NCI-H446 treated with DMSO at 0.1 percent for 48 hours (cell line): ENCODE measurements at places on chromosomes 12 and 14.
A peak's percentile ranks its signal among the peaks of the same experiment; 100 is the strongest.

DNA sequence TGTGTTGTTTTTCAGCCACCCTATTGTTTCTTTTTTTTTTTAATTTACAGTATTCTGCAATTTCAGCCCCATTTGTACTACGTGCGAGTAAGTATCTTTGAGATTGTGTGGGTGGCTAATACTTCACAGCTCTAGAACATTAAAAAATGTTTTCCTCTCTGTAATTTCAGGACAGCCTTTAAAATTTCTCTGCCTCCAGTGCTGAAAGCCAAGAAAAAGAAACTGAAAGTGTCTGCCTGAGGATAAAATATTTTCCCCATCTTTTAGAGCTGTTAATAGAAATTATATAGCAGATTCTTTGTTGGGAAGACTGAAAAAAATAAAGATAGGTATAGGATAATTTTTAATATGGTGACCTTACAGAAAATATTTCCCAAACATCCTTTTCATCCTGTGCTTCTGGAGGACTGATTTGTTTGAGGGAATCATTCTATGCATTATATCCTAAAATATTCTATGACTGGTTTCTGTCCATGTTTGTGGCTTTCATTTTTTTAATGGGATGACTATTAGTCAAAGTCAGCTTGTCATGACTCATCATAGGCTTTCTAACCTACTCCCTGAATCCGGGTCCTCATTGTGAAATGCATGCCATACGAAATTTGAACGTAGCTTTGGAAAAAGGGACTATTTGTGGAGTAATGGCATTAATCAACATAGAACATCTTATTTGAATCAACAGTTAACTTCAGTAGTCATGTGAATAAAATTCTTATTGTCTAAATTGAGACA is 10.8 kb upstream of the TCTN2 start:
- DNase-seq: no peak

DNA sequence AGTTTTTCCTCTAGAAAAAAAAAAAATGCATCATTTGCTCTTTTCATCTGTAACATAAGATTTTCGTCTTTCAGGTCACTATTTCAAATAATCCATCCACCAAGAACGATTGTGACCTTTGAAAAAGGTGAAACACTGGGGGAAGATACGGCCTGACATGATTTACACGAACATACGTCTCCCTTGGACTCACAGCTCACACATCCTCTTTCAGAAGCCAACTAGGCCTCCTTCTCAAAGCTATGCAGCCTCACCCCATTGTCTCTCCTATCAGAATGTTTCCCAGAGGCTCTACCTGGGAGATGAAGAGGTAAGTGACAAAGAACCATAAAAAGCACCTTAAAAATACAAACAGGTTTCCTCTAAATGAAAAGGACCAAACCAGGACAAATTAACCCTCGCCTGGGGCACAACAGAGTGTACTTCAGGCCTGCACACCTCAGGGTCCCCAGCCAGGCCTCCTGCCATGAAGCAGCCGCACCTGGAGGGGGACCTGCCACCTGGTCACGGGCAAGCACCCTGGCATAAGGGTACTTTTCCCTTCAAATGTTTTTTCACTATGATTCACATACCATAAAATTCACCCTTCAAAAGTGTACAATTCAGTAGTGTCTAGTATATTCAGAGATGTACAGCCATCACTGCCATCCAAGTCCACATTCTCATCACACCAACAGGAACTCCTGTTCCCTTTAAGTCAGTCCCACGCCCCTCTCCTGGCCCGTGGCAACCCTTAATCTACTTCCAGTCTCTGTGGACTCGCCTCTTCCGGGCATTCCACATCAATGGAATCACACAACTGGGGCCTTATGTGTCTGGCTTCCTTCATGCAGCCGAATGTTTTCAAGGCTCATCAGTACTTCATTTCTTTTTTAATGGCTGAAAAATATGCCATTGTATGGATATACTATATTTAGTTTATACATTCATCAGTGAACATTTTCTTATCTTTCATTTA is 5.4 kb downstream of the SLC15A4 start:
- DNase-seq: no peak

DNA sequence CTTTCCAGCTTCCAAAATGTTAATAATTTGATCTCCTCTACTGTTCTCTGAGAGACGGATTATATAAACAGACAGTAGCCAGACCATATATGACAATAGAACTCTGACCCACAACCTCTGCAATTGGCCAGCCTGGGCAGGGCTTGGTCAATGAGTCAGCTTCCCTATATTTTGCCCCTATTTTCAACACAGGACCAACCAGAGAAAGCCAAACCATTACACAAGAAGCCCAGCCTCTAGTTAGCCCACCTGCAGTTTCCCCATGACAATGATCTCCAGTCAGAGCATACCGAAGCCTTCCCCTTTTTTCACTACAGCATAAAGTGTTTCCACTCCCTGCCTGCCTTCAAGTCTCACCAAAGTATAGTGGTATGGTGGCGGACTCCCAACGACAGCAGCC is 7.6 kb upstream of the EXD2 start:
- no peak for DNase-seq

DNA sequence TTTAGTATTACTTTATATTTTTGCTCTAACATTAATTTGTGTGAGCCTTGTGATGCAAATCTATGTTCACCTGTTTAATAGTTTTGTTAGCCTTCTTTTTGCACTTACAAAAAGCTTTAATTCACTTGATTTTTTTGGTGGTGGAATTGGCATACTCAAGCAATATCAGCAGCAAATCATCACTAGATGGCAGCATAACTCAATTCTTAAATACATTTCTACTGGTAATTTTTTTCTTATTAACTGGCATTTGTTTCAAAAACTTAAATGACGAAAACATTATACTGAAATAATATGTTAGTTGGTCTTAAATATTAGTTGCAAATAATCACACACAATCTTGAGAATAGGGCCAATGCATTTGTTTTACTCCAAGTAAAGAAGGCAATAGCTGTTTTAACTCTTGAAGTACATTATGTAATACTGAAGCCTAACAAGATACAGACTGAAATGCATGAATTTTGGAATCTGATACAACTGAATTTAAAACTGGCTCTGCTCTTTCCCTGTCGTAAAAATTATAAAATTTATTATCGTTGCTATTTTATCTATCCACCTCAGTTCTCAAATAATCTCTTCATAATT is 151.5 kb downstream of the ATXN7L3B start:
- DNase-seq: peak; percentile 31

GRCh38 chr14:39122330-39123138 is 8.4 kb downstream of the GEMIN2 start:
- DNase-seq: no peak

- DNase-seq: peak; percentile 95
These were observed 31.6 kb downstream of the KCNC2 start for GRCh38 chr12:75177997-75178396.

DNA sequence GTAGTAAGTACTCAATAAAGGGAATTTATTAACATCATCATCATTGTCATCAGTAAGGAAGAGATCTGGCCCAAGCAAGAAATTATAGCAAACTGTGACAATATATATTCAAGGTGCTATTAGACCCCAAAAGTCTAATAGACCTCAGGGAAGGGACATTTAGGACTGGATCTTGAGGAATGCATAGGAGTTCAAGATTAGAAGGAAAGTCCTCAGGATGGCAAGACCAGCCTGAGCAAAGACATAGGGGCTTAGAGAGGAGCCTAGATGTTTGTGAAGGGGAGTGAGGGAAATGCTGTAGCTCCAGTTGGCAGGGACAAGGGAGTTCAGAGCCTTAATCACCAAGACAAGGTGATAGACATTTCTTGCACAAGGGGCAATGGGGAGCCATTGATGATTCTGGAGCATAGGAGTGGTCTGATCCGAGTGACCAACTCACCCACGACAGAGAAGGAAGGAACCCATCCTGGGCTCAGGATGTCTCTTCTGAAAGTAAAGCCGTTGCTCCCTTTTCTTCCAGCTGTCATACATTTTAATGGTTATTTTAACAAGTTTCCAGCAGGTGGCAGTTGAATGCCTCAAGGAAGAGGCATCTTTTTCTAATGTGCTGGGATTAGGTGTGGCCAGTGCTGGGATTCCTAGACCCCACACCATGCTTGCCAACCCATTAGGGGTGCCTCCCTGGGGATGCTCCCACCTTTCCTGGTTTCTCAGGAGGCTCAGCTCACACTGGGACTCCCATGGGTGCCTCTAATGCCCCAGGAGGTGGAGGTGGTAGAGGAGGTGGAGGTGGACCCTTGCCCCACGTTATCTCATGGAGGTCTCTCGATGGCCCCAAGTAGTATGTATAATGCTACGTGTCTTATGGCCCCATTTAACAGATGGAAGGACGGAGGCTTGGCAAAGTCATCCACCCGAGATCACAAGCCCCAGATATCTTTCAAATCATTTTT is 37.8 kb downstream of the PHETA1 start:
- DNase-seq: peak; percentile 21

GRCh38 chr14:98994561-98994960 is 277.4 kb downstream of the BCL11B start:
- no peak for DNase-seq

- no peak for DNase-seq
These were observed 32.3 kb upstream of the INF2 start for GRCh38 chr14:104657101-104657524.

DNA sequence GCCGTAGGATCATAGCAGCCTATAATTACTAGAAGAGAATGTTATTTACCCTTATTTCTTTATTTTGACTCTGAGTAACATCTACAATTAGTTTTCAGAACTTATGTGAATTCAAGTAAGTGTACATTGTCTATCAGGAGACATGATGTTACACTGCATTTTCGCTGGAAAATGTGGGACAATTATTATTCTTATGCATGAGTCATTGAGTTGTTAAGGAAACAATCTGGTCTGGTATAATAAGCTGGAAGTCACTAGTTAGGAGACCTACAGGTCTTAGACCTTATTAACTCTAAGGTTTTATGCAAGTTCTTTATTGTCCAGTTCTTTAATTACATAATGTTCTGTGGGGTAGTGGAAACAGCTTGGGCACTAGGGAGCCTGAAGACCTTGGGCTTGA is 5.8 kb downstream of the KTN1 start:
- peak; percentile 10 for DNase-seq

GRCh38 chr14:49959822-49960408 is 67.0 kb downstream of the ARF6 start:
- no peak for DNase-seq

GRCh38 chr14:24925771-24926374 is 124.1 kb downstream of the STXBP6 start:
- no peak for DNase-seq

GRCh38 chr14:75373133-75373532 is 54.7 kb upstream of the JDP2 start:
- DNase-seq: no peak

DNA sequence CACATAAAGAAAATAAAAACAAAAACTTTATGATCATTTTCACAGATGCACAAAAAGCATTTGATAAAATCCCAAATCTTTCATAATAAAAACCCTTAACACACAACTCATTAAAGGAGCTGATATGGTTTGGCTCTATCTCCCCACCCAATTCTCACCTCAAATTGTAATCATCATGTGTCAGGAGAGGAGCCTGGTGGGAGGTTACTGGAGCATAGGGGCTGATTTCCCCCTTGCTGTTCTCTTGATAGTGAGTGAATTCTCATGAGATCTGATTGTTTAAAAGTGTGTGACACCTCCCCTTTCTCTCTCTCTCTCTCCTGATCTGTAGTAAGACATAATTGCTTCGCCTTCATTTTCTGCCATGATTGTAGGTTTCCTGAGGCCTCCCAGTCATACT is 790.7 kb downstream of the C12orf50 start:
- DNase-seq: no peak

- DNase-seq: no peak
These were observed 27.8 kb downstream of the TOGARAM1 start for GRCh38 chr14:44989497-44990440.

- DNase-seq: no peak
These were observed 67.2 kb downstream of the PTPRR start for GRCh38 chr12:70853326-70853725.

GRCh38 chr12:107436376-107436775 is 249.2 kb upstream of the PWP1 start:
- DNase-seq: no peak

DNA sequence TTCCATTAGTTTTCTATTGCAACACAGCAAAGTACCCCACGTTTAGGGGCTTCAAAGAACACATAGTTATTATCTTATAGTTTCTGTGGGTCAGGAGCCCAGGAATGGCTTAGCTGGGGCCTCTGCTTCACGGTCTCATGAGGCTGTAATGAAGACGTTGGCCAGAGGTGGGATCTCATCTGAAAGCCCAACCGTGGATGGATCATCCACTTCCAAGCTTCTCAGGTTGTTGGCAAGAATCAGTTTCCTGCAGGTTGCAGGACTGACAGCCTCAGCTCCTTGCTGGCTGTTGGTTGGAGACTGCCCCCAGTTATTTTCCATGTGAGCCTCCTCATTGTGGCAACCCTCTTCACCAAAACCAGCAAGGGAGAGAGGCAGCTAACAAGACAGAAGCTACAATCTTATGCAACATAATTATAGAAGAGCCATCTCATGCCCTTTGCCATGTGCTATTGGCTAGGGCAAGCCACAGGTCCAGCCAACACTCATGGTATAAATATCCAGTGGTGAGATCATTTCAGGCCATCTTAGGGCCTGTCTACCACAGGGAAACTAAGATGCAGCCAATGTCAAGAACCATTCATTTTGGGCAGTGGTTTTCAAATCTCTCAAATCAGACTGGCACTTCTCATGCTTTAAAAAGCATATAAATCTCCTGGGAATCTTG is 452.4 kb downstream of the MED13L start:
- DNase-seq: no peak

- no peak for DNase-seq
These were observed 278.3 kb downstream of the SEC23A start for GRCh38 chr14:38824706-38825105.

DNA sequence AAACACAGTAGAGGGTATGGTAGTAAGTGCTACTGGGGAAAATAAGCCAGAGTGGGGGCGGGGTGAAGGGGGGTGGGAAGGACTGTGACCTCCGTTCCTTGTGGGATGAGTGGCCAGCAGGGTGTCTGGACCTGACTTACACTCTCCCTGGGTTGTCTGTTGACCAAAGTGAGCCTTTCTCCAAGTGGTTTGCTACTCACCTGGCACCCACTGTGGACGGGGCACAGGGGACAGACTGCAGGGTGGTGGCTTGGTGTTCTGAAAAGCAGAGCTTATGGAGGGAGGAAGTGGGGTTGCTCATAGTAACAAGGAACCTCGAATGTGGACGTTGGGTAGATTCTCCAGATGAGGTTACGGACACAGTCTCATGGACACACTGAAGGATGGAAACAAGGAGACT is 94.4 kb upstream of the VRK1 start:
- DNase-seq: no peak

GRCh38 chr12:754473-754820 is 2.1 kb downstream of the WNK1 start:
- DNase-seq: no peak

DNA sequence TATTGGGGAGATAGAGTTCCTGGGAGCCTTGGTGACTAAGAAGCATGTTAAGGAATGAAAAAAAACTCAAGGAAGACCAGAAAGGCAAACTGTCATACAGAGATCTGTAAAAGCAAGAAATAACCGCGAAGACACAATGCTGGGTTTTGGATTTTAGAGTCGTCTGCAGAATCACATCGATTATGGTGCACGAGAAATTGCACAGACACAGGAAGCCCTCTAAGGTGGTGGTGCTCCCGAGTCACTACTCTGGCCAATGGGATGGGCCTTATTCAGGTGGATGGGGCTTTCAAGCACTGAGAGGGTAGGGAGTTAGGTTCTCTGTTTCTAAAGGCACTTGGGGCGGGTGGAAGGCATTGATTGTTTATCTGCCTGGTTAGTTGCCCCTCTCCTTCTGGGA is 10.3 kb upstream of the FLVCR2 start:
- DNase-seq: no peak
